ENCODE measurements at places on chromosomes 1 and 21.

DNA sequence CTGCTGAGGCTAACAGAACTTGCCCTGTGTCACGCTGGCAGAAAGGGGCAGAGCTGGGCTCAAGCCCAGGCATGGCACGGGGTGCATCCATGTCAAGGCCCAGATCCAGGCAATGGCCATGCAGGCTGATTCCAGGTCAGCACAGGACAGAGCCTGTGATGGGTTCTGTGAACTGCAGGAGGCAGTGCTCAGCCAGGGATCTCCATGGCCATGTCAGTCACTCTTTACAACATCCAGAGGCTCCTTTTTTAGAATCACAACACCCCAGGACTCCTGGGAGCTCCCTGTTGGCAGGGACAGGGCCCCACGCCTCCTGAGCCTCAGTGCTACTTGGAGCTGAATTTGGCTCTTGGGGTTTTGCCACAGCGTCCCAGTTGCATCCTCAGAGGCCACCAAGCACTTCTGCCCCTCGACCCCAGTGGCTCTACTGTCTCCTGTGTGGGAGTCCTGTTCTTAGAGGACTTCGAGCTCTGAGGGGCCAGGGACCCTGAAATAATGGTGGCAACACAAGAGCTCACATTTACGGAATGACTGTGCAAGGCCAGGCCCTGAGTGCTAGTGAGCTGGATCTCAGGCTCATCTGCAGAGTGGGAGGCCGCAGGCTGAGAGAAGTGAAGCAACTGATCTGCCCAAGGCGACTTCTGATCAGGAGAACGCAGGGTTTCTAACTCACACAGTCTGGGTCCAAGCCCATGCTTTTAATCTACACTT lies 211.5 kb downstream of the TRABD2B start:
- no peak for DNase-seq

DNA sequence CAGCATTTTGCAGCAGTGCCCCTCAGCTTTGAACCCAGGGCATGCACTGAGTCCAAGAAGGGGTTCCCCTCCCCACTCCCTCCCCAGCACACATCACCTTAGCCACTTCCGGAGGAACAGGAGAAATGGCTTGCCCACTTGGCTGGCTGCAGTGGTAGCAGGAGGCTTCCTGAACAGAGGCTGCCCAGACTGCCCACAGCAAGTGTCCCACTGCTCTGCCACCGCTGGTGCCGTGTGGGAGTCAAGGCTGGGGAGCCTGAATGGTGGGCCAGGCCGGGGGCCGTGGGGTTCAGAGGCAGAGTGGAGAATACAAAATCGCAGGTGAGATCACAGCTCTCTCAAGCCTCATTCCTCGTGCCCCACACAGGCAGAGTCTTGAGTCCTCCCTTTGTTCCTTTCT lies 34.5 kb downstream of the CD247 start:
- DNase-seq, result no peak

- DNase-seq, result no peak
Observed at GRCh38 chr1:46379996-46380395, 14.1 kb upstream of the FAAH start.

- no peak for DNase-seq
Observed at GRCh38 chr1:240813720-240814119, 201.8 kb upstream of the GREM2 start.

GRCh38 chr1:203338335-203339036 lies 12.4 kb downstream of the FMOD start:
- peak; percentile 56 for DNase-seq
